Fibroblast of mammary gland (primary cell): ENCODE measurements at places on chromosomes 2 and 18.

DNA sequence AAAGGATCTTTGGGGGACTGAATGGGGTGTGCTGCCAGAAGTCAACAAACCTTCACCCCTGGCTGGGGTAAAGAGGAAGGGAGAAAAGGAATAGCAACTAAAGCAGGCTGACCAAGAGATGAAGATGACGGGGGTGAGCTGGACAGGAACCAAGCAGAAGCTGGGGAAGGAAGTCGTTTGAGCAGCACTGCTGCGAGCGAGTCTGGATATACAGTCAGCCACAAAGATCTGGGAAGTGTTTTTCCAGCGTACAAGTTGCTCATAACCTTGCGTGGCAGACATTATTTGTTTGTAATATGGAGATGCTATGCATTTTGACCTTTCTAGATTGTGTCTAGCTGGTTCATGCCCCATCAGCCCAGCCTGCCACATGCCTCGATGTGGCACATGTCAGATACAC lies 71.2 kb downstream of the EIF2AK3 start:
- DNase-seq, result no peak

- no peak for DNase-seq
These were observed 24.9 kb upstream of the C1GALT1C1L start for GRCh38 chr2:43701111-43701510.

- no peak for DNase-seq
These were observed 686.0 kb downstream of the NRXN1 start for GRCh38 chr2:50345701-50346591.

DNA sequence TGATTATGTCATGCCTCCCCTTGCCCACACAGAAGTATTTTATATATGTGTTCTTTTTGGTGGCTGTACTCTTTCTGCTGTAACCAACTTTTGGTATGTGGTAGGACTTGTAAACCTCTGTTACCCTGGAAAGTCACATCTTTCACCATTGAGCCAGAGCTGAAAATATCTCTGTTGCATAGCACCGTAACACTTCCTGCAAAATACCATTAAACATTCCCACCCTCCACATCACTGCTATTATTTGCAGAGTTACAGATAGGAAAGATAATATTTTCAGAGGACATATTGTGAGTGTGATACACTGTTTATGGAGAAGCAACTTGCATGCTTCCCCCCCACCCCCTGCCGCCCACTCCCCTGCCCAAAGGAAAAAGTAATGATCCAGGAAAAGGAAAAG lies 44.8 kb downstream of the CAB39 start:
- no peak for DNase-seq

DNA sequence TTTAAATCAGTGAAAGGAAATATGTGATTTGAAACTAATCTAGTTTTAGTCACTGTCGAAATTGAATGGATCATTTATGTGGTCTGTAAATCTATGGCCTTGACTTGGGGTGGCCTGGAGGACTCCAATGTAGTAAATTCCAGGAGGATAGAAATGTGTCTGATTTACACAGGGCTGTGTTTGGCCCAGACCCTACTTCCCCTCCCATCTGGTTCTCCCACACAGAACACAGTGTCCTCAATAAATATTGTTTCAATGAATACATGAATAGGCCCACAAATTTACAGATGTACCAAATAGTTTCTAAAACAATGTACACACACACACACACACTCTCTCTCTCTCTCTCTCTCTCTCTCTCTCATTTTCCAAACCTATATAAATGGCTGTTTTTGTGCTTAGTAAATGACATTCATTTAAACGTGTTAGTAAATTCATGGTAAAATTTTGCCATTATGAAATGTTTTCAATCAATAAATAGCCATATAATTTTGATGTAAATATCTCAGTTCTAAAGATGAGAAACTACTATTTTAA lies 1.9 kb downstream of the CCDC68 start:
- peak; percentile 16 for DNase-seq

DNA sequence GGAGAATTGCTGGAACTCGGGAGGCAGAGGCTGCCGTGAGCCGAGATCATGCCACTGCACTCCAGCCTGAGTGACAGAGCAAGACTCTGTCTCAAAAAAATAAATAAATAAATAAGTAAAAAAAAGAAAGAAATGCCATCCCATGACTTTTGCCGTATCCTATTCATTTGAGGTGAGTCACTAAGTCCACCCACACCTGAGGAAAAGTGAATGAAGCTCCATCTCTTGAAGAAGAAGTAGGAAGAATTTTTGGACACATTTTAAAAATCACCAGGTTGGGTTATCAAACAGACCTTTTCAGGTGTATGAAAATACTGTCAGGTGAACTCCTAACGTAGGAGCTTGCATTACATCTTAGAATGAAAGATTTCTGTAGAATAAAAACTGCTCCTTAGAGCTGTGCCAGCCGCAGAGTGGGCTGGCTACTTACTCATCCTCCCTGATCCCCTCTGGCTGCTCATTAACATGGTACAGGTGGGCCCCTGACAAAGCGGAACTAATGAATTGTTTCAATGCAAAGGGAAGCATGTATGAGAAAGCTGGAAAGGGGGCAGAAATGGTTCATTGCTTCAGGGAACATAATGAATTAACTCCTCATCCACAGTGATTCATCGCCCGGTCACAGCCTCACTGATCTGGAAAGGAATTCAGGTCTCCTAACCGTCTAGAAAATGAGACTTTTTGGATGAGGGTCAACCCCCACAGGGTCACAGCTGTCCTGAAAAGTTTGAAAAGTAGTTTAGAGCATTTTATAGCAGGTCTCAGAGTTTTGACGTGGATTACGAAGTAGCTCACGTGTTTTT lies 191.4 kb downstream of the SPP2 start:
- peak; percentile 89 for DNase-seq

GRCh38 chr2:33275689-33276444 lies 200.6 kb upstream of the RASGRP3 start:
- peak; percentile 97 for DNase-seq
